Effector CD8-positive, alpha-beta T cell (primary cell): ENCODE measurements at places on chromosomes 4 and X.

- no peak for DNase-seq
Measured at GRCh38 chr4:98564852-98565251, 93.6 kb downstream of the TSPAN5 start.

DNA sequence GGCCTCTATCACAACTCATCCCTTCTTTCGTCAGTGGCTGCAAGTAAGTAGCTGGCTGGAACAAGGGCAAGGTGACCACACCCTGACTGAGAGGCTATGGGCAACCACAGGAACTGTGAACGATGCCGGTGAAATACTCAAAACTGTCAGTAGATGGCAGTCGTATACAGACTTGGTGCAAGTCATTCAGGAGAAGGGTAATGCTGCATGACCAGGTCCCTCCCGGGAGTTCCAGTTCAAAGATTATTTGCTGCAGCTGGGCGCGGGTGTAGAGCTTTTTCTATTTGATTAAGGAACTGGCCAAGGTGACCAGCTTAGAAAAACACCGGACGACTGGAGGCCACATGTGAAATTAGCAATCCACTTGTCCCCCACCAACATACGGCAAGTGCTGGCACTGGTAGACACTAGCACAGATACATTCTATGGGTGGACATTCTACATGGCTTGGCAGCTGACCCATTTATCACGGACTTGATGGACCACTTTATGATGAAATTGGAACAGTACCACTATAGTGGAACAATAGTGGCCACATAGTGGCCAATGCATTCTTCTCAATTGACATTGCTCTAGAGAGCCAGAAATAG lies 726.6 kb downstream of the TRAM1L1 start:
- DNase-seq, result no peak

GRCh38 chrX:122119361-122119760 lies 1064.7 kb upstream of the GRIA3 start:
- DNase-seq, result no peak

DNA sequence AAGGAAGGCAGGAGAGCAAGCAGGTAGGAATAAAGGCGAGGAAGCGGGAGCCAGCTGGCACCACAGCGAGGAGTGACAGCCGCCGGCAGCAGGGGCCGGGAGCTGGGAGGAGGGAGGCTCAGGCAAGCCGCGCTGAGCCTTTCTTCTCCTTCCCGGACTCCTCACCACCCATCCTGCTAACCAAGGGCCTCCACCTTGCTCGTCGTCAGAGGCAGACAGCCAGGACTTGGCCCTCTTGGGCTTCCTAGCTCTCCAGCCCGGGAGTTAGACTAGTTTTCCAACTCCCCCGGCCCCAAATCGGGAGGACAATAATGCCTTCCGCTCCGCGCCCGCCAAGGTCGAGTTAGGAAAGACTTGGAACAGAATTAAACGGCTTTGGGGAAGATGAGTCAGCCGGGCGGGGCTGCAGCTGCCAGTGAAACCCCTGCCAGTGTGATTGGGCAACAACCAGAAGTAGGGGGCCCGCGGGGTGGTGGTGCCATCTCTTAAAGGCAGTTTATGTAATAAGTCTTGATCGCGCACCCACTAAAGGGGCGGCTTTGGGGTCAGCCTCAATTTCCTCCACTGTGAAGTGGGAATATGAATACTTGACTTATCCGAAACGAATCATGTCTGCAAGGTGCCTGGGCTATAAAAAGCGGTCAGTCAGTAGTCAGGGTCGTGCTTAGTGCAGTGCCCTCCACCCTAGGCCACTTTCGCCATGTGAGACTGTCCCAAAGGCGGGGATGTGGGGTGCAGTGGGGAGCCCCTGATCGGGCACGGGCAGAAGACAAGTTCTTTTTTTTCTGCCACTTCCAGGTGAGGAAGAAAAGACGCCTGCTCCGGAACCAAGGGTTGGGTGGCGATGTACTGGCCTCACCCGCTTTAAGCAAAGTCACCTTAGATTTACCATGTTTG lies 6.7 kb upstream of the HSD17B10 start:
- peak; percentile 3 for DNase-seq

DNA sequence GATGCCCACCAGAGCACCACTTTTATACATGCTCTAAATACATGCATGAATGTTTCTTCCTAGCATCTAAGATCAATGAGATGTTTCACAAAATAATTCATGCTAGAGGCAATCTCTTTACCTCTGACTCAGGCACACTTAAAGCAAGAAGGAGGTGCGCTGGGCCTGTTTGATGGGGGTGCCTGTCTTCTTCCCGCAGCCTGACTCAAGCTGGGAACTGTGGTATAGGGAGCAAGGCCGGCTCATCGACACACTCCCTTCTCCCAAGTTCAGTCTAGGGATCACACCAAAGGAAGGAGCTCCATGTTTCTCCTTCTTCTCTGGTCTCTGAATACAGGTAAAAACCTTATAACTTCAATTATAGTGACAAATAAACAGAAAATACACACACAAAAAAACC lies 333.8 kb upstream of the MAD2L1 start:
- no peak for DNase-seq

- DNase-seq, result no peak
Measured at GRCh38 chr4:39390603-39391002, 16.1 kb upstream of the KLB start.

DNA sequence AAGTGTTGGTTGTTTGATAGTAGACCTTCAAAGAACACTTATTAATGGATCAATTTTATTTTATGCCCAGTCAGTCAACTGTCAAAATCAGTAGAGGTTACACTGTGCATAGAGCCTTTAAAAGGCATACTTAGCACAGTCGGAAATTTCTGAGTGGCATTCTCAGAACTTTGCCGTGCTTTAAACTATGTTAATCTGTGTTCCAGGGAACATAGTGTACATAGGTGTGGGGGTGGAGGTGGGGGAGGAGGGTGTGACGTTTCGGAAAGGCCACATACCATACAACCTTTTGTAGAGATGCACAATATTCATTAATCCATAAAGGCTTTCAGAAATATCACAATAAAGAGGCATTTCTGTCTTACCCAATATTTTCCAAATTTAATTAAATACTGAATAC lies 75.8 kb downstream of the RS1 start:
- no peak for DNase-seq

- no peak for DNase-seq
Measured at GRCh38 chrX:111114806-111115205, 18.8 kb downstream of the PAK3 start.

DNA sequence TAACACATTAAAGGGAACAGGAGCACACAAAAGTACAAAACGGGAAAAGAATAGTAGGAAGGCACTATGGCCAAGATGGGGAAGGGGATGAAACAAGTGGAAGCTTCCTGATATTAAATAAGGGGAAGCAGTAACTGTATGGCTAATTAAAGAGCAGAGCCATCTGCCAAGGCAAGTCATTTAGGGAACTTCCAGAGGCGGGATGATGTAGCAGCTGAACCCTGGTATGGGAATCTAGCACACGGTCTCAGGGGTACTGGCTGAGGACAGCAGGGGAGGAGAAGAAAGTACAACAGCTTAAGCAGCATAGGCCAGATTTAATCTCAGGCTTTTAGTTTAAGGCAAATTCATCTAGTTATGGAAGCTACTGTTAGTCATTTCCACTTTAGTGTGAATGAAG lies 59.1 kb downstream of the IGFBP7 start:
- no peak for DNase-seq

GRCh38 chr4:123547216-123548165 lies 150.9 kb downstream of the SPRY1 start:
- no peak for DNase-seq

DNA sequence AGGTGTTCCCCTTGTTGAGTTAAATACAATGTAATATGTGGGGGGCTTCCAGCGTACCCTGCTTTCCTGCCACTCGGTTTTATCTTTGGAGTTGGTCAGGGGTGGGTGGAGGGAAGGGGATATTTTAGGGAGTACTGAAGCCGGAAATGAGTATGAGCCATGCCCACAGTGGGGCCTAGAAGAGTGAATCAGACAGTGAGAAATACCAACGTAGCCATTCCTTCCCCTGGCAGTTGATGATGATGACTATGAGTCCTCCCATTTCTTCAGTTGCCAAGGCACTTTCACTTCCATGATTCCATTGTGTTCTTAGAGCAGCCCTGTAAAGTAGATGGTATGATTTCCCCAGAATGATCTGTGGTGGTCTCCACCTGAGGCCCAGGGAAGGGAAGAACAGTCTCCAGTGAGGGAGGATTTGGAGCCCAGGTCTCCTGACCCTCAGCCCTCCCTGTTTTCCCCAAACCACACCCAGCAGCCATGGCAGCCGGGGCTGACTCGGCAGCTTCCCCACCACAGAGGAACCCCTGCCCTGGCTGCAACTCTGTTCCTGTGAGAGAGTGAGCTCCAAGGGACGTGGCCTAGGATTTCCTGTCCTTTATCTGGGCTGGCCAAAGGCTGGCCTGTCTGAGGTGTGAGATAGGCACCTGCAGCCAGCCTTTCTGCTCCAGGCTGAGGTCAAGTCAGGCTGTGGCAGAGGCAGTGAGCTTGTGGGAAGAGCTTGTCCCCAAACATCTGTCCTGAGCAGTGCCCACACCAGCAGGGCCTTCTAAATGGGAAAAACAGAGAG lies 52.7 kb downstream of the STARD8 start:
- DNase-seq, result no peak

DNA sequence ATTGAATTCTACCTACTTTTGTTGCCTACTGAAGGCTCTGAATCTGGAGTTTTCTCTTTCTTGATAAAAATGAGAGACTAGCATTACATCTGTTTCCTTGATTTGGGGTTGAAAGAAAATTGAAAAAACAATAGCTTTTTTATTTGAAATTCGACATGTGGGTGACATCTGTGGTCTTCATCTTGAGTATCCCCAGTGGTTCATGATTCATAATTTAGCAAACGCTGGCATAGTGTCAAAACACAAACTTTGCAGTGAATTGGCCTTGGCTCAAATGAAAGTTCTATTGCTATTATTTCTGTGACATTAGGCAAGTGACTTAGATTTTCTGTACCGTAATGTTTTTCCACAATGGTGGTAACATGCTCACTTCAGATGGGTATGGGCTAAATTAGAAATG lies 747.6 kb downstream of the PCDH7 start:
- DNase-seq, result no peak

- DNase-seq, result no peak
Measured at GRCh38 chr4:94610145-94610544, 147.6 kb upstream of the BMPR1B start.

DNA sequence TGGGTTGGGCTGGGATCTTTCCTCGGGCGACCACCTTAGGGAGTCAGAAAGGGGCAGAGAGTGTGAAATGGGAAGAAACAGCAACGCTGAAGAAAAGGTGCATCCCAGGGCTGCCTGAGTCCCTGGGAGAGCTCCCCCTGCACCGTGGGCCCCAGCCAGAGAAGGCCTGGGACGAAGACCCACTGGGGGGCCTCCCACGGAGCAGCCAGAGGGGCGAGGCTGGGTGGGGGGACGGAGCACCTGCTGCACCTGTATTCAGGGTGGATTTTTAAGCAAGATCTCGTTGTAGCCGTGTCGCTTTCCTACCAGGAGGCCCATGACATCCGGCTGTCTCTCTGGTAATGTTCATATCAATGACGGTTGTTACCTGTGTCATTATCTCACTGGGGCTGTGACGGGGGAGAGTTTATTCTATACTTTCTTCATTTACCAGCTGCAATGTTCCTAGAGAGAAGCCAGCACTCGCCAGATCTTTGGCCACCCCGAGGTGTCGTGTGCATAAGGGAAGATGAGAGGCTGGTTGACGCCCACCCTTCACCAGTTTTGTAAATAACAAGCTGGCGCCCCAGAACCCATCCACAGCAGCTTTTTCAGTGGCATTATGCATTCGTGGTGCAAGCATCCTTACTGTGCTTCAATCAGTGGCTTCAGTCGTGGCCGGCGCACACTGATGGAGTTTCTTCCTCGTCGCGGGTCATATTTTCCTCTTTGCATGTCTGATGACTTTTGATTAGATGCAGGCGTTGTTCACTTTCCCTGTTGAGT lies 5.6 kb upstream of the PCGF3 start:
- DNase-seq, result no peak

DNA sequence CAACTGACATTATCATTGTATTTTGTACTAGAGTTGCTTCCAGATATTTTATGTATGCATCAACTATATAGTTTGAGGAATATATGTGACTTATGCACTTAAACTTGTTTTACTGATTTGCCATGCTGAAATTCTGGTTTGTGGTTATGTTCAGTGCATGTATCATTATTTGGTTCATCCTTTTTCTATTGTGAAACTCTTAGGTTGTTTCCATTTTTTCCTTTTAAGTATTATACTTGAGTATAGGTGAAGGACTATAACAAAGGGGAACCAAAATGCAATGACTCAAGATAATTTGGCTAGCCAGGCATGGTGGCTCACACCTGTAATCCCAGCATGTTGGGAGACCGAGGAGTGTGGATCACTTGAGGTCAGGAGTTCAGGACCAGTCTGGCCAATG lies 21.1 kb upstream of the EPGN start:
- DNase-seq, result no peak

DNA sequence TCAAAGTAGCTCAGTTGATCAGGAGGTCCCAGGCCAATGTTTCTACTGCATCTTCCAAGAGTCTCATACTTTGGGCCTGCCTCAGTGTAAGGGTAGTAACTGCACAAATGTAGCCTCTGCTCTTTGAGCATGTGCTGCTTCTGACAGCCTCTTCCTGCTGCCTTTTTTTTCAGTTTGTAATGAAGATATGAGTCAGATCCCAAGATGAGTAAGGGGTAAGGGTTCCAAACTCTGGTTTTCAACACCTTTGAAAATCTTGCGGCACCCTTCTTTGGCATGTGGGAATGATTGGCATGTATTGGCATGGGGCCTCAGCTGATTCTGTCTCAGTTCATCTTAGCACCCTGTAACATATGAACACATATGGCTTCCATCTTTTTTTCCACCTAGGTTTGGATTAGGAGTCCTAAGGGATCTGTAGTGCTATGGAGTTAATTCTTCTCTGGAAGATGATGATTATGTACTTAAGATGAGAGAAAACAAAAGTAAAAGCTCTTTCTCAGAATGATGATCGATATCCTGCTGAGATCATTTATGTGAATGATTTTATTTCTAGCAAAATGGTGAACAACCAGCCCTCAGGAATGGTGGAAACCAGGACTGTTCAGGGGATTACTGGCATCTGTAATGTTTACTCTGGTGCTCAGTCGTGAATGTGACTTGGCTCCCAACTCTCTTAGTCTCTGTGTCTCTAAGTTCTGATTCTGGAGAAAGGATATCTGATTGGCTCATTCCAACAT lies 118.7 kb upstream of the PRPS2 start:
- no peak for DNase-seq

DNA sequence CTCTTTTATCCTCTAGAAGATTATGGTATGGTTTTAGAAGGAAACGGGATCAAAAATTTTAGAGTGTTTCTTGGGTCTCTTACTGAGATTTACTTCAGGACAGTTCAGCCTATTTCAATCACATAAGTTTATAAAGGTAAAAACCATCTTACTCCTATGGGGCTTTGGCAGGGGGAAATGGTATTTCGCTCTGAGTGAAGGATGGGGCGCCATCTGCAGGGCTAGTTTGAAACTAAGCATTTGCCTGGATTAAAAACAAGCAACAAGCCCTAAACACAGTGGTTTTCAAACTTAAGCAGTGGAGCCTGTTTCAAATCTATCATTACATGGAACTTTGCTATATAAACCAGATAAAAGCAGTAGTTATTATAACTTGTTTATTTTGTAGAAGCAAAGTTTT lies 361.5 kb upstream of the FMR1 start:
- no peak for DNase-seq

- no peak for DNase-seq
Measured at GRCh38 chr4:94407846-94408245, 43.9 kb upstream of the PDLIM5 start.
